ENCODE measurements at places on chromosomes 2 and 18.

DNA sequence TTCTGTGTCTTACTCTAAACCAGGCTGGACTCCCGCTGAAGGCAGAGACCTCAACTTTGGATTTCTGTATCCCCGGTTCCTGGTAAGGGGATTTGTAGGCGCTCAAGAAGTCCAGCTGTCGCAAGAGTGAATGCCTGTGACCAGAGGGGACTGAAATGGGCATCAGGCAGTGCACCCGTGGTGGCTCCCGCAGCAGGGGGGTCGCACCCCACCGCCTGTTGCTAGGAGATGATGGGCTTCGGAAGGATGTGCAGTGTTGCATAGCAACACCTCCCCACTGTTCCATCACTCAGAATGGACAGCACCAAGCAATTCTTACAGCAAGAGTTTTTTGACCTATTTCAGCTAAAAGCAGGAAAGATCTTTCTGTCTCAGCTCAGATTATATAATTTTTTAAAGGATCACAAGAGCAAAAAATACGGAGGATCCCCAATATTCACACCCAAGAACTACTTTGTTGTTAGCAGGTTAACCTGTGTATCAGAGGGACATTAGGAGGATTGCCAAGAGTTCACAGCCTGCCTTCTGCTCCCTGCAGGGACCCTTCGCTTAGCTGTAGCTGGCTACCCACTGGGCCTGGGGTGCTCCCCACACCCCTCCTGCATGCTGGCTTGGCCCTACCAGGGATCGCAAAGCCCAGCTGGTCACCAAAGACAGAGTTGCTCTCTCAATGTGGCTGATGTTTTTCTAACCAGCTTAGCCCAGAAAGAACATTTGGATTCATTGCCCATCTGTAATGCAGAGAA is 63.8 kb downstream of the SOWAHC start:
- DNase-seq = no peak

GRCh38 chr2:127193967-127194280 is 26.2 kb downstream of the CYP27C1 start:
- no peak for DNase-seq

- DNase-seq = peak; percentile 91
Measured at GRCh38 chr2:157327621-157328500, 2.2 kb upstream of the ERMN start.

DNA sequence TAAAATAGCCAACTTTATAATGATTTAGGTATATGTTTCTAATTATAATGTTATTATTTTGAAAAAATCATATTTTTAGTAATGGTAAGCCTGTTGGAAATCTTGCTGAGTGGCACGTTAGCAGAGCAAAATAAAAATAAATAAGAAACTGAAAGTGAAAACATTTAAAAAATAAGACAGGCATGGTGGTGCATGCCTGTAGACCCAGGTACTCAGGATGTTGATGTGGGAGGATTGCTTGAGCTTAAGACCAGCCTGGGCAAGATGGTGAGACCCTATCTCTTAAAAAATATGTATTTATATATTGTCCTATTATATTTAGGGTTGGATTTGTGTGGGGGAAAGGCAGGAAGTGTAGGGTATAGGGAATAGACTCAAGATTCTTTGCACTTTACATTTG is 15.8 kb upstream of the ANKRD12 start:
- no peak for DNase-seq
